ENCODE measurements at places on chromosomes 2 and 18.

DNA sequence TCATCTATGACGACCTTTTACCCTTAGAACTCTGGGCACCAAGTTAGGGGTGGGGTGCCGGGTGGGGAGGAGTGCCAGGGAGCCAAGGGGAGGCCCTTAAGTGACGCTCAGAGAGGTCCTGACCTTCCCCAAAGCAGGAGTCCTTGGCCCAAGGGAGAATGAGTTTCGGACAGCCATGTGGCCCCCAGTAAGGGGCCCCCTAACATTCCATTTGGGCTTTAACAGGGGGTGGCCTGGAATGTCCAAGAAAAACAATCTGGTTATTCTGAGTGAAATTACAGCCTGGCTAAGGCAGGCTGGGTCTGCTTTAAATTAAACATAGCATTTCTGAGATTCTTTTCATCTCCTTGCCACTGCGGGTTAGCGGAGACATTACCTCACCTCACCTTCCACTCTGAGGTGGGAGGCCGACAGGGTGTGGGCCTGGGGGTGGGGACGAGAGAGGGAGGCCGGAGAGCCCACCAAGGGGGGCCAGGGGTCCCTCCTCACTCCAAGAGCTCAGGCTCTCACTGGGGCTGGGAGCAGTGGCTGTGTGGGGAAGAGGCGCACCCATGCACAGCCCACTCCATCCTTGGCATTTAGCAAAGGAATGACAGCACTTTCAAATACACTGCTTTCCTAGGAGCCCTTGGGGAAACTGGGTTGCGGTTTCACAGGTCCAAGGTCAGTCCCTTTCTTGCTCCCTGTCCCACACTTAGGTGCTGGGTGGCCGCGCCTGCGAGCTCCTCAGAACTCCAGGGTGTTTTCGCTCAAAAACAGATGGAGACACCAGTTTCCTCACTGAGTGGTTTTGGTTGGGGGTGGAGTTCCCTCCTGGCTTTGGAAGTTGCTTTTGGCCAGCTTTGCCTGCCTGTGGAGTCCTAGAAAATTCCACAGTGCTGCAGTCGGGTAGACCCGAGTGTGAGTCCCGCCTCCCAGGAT is 107.4 kb downstream of the POLR1A start:
- no peak for DNase-seq

GRCh38 chr2:172962824-172963223 is 112.8 kb upstream of the MAP3K20 start:
- no peak for DNase-seq

GRCh38 chr2:445896-446295 is 158.0 kb upstream of the ALKAL2 start:
- DNase-seq: no peak

GRCh38 chr2:48915227-48915626 is 159.7 kb upstream of the LHCGR start:
- no peak for DNase-seq

DNA sequence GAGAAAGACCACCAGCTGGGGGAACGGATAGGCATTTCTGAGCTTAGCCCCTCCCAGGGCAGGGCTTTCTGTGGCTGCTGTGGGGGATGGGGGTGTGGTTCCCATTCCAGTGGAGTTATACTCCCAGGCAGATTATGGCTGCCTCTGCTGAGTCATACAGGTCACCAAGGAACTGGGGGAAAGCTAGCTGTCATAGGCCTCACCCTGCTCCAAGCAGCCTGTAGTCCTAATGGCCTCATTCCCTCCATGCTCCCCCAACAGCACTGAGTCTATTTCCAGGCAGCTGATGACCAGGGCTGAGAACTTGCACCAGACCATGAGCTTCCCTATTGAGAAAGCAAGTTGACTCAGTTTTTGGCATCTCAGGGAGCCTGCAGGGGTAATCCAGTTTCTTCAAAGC is 87.1 kb downstream of the GPR39 start:
- no peak for DNase-seq

- DNase-seq: no peak
Observed at GRCh38 chr2:38171208-38171855, 95.4 kb upstream of the CYP1B1 start.

GRCh38 chr2:176851200-176851888 is 361.2 kb upstream of the HNRNPA3 start:
- DNase-seq: no peak

DNA sequence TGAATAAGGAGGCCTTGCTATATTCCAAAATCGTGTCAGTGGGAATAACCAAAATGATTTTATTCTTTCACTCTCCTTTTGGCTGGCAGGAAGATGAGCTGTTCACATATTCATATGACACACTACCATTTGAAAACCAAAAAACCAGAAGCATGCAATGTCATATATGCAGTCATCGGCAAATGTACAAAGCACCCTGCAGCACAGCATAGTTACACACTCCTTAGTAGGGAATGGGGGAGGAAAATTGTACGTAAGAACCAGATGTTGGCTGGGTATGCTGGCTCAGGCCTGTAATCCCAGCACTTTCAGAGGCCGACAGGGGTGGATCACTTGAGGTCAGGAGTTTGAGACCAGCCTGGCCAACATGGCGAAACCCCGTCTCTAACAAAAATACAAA is 176.6 kb downstream of the GFPT1 start:
- no peak for DNase-seq

GRCh38 chr18:67509741-67510391 is 6.7 kb downstream of the DSEL start:
- DNase-seq: no peak

DNA sequence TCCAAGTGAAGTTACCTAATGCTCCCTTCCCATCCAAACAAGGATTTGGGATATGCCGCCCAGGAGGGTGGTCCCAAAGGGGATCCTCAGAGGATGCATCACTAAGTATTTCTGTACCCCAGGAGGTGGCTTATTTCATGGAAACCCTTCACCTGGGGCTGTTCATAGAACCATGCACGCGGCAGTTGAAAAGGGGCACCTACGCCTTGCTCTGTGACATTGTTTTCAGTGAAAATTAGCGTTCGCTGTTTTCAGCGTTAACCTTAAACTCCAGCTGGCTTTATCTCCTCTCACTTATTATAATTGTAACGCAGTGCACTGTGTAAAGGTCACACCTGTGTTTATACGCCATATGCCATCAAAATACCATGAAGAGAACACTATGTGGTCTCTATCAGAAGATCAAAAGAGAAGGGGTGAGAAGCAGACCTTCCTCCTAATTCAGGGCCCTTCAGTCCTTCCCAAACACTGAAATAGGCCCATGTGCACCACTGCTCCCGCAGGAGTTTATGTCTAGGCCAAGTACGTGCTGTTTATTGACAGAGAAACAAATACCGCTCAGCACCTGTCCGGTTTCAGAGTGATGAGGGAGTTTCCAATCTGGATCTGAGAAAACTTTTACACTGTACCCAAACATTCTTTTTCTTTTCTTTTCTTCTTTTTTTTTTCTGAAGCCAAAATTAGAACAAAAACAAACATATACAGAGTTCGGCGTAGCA is 162.1 kb downstream of the BCL2 start:
- DNase-seq: no peak

- no peak for DNase-seq
Observed at GRCh38 chr2:40773291-40773690, 321.4 kb upstream of the SLC8A1 start.

- no peak for DNase-seq
Observed at GRCh38 chr2:231341100-231341499, 54.4 kb upstream of the B3GNT7 start.

GRCh38 chr18:67041334-67041733 is 437.4 kb upstream of the CDH19 start:
- no peak for DNase-seq

DNA sequence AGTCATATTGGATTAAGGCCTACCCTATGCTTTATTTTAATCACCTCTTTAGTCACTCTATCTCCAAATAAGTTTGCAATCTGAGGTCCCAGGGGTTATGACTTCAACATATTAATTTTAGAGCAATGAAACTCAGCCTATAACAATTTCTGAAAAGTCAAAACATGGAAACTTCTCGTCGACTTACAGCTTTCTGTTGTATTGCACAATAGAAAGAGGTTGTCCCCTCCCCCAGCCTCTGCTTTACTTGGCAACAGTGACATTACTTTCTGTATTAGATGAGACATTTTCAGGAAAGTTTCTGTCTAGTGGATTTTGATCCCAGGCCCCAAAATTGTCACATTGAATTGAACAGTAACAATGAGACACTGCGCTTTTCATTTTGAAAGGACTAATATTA is 326.4 kb downstream of the THSD7B start:
- no peak for DNase-seq

DNA sequence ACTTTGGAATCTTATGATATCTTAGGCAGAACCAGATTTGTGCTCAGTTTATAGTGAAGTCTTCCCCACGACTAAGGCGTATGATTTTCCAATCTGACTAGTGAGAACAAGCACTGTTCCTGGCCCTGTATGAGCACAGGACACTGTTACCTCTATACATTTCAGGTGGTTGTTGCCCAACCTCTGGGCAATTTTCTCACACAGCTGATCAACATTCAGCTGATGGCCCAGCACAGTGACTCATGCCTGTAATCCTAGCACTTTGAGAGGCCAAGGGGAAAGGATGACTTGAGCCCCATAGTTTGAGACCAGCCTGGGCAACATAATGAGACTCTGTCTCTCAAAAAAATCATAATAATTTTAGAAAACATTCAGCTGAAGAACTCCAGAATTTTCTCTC is 119.5 kb downstream of the ASXL3 start:
- DNase-seq: no peak

DNA sequence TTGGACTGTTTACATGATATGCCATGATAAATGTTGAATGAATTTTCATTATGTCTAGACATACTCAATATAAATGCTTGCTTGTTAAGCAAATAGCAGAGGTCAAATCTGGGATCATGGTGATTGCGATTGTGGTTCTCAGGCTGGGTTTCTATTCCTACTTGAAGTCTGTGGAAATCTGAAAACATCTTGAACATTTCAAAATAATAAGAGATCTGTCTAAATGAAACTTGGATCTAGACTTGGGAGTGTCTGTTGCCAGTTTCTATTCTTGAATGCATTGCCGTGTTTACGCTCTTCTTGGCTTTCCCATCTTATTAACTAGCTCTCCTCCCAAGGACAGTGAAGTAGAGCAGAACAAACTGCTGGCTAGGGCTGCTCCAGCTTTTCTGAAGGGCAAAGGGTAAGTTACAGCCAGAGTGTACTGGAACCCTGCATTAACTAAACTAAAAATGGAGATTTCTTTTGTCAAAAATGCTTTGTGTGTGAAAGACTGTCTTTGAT is 127.7 kb downstream of the DTNA start:
- DNase-seq: no peak

- no peak for DNase-seq
Observed at GRCh38 chr18:8040021-8040420, 472.9 kb downstream of the PTPRM start.

- DNase-seq: no peak
Observed at GRCh38 chr2:119647440-119648169, 31.4 kb upstream of the TMEM177 start.

GRCh38 chr2:172083628-172084394 is 1.5 kb upstream of the DLX1 start:
- DNase-seq: no peak

- no peak for DNase-seq
Observed at GRCh38 chr18:21257386-21257785, 15.4 kb downstream of the GREB1L start.

DNA sequence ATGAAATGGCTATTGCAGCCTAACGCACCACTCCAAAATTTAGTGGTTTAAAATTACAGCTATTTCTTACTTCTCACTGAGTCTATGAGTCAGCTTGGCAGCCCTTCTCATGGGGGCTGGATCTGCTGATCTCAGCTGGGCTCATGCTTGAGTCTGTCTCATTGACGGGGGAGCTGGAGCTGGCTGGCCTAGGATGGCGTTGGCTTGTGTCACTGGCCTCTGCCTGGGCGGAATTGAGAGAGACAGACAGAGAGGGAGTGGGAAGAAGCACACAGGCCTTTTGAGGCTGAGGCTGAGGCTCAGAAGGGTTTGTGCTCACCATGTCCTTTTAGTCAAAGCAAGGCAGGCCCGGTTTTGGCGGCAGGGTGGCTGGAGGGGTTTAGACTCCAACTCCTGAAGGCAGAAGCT is 412.1 kb upstream of the MYT1L start:
- no peak for DNase-seq

DNA sequence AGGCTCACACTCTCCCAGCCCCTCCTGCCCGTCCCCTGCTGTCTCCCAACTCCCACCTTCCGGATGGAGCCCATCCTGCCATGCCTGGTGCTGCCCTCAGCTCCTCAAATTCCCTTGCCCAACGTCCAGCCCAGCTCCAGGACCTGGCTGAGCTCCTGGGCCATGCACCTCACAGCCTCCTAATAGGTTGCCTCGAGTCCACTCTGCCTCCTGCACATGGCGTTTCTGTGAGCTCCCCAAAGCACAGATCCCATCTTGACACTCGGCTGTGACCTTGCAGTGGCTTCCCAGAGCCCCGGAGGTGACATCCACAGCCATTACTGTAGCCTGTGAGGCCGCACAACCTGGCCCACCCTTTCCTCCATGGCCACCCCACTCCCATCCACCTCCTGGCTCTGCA is 191.9 kb upstream of the SALL3 start:
- DNase-seq: no peak

GRCh38 chr18:13500227-13500865 is 226.0 kb downstream of the FAM210A start:
- no peak for DNase-seq

DNA sequence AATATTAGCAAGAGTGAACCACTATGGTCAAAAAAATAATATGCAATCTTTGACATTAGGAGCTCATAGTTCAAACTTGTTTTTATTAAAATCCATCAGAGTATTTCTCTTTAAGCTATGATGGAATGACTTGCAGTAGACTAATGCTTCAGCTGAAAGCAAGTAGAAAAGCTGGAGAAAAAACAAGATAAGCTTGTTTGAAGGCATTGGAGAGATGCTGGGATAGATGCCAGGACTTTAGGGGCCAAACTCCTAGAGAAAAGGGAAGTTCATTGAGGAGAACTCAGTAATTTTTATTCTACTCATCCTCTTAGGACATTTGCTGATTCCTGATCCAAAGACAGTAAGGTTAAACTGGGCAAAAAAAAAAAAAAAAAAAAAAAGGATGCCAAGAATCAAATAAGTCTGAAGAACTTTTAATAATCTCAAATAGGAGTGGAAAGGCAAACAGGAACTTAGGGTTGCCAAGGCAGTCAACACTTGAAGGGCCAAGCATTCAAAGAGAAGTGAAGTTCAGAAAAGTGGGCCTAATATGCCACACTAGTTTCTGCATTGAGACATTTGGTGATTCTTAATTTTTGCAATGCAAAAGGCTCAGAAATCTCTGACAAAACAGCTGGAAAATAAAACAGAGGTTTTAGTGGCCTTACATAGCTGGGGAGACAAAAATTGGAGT is 19.7 kb upstream of the AFF3 start:
- no peak for DNase-seq

DNA sequence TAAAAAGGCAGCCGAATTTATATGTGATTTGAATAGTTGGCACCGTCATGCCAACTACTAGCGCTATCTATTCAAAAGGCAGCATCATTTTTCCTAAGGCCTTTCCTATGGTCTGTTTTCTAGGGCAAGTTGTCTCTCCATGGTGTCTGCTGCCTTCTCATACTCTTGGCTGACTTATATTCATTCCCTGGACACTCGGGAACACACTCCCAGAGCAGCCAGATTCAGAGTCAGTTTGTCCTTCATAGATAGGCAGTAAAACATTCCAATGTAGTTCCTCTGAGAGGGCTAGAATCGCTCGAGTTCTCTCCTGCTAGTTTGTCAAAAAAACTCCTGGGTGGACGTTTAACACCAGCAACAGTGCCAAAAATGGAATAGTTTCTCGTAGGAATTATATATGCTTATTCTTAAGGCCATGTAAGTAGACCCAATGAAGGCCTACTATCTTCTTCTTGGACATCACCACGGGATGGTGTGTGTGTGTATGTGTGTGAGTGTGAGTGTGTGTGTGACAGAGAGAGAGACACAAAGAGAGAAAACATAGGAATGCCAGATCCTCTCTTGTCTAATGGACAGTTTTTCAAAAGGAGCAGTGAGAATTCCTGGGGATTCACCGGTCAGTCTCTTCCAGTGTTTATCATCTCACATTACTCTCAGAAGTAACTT is 129.3 kb upstream of the CTAGE1 start:
- no peak for DNase-seq

Measured in effector memory CD4-positive, alpha-beta T cell (primary cell).